ENCODE measurements at places on chromosomes 11 and 22.

GRCh38 chr11:128765571-128766549 lies 72.0 kb downstream of the FLI1 start:
- DNase-seq, result no peak

DNA sequence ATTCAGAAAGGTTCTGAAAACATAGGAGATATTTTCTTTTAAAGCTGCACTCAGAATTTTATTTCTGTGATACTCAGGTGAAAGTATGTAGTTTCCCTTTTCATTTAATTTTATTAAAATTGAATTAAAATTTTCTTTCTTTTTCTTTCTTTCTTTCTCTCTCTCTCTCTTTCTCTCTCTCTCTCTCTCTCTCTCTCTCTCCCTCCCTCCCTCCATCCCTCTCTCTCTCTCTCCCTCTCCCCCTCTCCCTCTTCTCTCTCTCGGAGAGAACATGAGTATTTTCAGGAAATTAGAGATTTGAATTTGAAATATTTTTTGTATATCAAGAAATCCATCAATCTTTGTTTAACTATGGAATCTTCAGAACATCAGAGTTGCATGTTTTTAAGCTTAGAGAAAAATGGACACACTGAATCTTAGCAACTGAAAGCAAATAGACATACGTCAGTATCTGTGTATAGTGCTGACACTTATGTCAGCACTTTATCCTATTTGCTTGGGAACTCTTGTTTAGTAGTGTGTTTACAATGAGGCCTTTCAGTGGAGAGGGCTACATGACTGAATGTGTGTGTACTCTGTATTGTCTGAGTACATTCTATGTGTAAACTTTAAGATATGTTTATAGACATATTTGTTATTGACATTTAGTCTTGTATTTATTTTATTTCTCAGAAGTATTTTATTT lies 44.5 kb downstream of the PDE3B start:
- no peak for DNase-seq

- DNase-seq, result no peak
Measured at GRCh38 chr11:62427630-62428233, 8.9 kb downstream of the SCGB1A1 start.

DNA sequence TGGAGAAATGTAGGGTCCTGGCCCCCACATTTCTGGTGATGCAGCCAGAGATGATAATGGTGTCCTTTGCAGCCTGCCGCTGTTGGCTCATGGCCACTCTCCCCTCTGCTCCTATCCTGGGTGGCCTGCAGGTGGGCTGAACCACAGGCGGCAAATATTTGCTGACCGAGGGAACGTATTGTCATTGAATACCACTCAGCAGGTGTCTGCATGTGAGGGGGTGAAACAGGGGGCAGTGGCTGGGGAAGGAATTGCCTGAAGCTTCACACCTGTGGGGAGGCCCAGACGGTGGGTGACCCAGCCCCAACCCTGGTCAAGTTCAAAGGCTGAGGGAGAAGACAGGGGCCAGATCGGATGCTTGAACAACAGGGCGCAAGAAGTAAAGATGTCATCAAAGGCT lies 73.3 kb upstream of the WNT11 start:
- DNase-seq, result no peak

DNA sequence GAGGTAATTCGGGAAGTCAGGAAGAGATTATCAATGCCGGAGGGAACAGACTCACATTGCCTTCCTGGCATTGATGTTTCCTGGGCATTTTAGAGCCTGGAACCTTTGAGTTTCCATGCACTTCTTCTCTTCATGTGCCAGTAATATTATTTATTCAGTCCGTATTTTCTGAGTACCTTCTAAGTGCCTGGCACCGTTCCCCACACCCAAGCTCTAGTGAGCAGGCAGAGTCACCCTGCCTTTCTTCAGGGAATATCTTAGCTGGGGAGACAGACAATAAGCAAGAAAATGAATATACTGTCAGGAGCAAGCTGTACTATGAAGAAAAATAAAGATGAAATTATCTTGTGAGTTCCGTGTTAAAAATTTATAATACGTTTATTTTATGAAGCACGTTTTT lies 136.2 kb upstream of the SEZ6L start:
- no peak for DNase-seq

DNA sequence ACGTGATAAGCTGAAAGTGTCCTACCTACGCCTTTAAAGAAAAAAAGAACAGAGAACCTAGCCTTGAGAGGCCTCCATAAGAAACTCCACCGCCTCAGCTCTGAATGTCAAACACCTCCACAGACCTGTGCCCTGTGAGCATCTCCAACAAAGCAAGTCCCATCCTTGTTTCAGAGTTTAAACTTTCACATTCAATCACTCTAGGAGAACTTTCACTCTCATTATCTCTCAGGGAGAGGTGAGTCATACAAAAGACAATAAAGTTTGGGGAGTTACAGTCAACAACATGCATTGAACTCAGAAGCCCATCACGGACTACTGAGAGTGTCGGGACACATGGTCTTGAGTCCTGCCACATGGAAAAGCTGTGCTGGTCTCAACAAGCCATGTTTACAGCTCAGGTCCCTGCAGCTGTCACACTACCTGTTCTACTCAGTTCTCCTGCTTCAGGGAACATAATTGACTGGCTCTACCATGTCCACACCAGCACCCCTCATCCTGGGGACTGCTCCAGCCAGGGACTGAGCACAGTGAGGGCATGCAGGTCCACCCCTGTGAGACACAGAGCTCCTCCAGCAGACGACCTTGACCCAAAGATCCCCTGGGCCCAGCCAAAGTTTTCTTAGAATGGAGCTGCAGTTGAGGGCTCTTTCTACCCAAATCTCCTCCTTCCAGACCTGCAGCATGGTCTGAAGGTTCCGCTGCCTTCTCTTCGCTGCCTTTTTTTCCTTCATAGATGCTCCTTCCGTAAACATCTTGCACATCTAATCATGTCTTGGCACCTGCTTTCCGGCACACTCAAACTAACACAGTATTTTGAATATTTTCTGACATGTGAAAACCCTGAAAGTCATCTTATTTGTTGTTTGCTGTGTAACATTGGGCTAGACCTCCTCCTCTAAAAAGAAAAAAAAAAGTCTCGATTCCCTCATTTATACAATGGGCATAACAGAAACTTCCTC lies 114.9 kb downstream of the ETS1 start:
- DNase-seq, result no peak

DNA sequence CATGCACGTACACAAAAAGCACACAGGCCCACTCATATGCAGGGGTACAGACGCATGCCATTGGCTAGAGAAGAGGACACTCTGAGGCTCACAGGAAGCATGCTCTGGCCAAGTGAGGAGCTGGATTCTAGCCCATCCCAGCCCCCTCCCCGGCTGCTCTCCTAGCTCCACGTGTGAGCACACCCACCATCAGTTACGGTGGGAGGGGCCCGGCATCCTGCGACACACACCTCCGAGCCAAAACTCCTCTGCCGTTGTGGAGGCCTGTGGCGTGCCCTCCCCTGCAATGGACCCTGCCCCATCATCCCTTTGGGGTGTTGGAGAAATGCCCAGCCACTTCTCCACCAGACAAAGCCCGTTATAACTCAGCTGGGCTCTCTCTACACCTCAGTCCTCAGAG lies 15.1 kb upstream of the IGSF9B start:
- DNase-seq, result no peak

DNA sequence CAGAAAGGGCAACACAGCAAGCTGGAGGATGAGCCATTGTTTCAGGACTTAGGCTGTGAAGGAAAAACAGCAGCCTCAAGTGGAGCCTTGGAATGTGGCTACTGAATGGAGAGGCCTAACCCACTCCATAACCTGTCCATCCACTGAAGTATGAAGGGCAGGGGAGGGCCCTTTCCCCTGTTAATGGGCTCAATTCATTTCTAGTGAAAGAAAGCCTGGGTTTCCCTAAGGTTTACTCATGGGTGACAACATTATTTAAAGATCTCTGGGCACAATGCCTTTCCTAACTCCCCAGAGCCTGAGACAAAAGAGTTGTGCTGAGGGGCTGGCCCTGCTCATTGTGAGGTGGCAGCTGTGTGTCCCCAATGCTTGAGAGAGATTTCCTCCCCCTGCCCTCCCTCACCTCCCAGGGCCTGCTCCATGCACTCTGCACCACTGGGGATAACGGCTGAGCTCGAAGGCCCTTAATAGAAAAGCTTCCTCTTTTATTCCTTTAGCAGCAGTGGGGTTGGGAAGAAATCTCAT lies 83.8 kb downstream of the ME3 start:
- no peak for DNase-seq

- no peak for DNase-seq
Measured at GRCh38 chr11:106493751-106494150, 416.3 kb downstream of the AASDHPPT start.

DNA sequence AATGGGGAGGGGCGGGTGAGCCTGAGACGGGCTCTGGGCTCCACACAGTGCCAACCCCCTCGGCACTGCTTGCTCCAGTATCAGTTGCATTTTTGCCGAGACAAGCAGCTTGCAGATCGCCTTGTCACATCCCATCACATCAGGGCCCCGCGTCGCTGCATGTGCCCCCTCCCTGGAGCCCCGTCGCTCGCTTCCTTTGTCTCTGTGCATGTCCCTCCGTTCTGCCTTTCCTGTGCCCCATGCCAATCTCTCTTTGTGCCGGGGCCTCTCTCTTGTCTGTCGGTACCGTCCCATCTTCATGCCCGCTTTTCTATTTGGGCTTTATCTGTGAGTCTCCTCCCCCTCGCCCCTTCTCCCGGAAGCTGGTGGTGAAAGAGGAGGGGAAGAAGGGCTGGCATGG lies 202.2 kb downstream of the CEP164 start:
- DNase-seq, result no peak

GRCh38 chr22:30506507-30506968 lies 1.0 kb upstream of the SEC14L4 start:
- no peak for DNase-seq

GRCh38 chr11:86482692-86483091 lies 108.0 kb downstream of the CCDC81 start:
- DNase-seq, result no peak

DNA sequence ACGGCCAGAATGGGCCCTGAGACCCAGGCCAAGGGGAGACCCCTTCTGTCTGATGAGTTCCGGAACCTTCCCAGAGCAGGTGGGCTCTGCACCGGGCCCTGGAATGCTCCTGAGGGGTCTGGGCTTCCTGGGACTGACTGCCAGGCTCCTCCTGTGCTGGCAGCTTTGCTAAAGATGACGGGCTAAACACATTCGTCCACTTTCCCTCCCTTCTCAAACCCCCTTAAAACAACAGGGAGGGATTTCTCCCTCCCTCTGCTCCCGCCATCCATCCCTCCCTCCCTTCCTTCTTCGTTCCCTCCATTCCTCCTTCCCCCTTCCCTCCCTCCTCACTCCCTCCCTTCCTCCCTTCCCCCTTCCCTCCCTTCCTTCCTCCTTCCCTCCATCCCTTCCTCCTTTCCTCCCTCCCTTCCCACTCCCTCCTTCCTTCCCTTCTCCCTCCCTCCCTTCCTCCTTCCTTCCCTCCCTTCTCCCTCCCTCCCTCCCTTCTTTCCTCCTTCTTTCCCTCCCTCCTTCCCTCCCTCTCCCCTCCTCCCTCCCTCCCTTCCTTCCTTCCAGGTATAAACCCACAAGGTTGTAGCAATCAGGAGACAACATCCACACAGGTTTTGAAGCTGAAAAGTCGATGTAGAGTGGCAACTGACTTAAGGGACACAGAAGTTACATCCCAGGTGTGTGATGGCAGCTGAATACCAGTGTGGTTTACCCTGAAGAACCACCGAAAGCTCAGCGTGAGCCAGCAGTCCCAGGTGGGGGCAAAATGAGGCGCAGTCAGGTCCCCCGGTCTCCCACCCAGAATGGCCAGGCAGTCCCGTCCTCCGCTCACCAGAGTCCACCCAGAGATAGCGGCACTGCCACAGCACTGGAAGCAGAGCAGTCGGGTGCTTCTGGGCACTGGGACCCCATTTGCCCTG lies 18.8 kb upstream of the MGAT3 start:
- no peak for DNase-seq

DNA sequence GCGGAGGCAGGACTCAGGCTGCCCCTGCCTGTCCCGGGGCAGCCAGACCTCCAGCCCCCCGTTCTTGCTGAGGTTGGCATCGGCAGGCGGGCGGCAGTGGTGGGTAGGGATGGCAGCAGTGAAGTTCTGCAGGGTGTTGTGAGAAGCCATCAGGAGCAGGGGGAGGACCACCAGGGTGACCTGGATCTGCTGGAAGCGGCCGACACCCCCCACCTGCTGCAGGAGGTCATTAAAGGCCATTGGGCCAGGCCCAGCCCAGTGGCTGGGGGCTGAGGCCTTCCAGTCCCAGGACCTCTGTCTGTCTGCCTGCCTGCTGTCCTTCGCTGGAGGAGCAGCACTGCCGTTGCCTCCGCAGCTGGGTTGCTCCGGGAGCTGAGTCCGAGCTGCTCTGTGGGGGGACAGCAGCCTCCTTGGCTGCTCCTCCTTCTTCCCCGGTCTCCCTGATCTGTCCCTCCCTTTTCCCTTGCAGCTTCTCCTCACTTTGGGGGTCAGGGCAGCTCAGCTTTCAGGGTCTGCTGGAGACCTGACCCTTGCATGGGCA lies at the start of gene SLC22A6:
Gene SLC22A6 (minus strand): TSS at position 517 of the 541 bp plus-strand sequence. CDS start 277 bp downstream, at position 240.
- no peak for DNase-seq

GRCh38 chr11:34341931-34342533 lies 15.8 kb downstream of the ABTB2 start:
- no peak for DNase-seq

- DNase-seq, result no peak
Measured at GRCh38 chr11:122723106-122723505, 67.6 kb downstream of the UBASH3B start.

DNA sequence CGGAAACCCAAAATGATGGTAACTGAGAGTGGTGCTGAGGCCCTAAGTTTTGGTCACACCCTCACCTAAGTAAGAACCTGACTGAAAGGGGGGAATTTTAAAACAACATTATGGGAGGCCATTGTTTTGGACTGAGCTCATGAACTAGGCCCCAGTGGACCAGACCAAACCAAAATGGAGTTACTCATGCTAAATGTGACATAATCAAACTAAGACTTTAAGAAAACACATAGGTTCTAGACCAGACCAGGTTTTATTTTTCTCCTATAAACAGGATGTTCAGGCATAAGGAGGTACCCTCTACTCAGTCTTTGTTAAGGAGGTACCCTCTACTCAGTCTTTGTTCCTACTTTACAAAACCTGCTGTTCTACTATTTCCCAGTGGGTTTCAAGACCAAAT lies 7.4 kb upstream of the EI24 start:
- DNase-seq, result no peak

GRCh38 chr11:121540627-121541026 lies 87.9 kb upstream of the SORL1-AS1 start:
- no peak for DNase-seq

DNA sequence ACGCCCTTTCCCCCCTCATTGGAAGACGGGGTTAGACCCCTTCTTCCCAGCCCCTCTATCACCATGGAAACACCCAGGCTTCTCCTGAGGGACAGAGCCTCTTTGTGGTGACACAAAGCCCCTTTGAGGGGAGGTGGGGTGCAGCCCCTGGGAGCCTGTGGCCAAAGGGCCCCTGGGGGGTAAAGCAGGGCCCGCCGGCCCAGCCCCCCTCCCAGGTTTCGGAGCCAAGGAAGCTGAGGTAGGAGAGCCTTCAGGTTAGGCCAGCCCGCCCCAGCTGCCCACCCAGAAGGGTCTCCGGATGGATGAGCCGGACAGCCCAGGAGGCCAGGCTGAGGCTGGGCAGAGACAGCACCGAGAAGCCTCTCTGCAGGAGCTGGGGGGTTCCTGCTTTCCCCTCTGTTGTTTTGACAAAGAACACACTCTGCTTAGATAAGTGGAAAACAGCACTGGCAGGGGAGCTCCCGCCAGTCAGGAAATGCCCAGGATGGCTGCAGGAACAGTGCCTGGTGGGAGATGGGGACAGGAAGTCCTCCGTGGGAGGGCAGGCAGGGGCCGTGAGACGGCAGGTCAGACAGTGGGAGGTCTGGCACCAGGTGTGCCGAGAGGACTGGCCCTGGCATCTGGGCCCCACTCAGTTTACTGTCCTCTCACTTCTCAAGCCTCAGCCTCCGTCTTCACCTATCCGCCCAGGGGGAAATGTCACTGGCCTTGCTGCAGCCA lies 18.2 kb downstream of the ARVCF start:
- DNase-seq, result no peak

All from stimulated activated CD4-positive, alpha-beta T cell treated with anti-CD3 and anti-CD28 coated beads, Interleukin-15, amount 100 ng/mL, for 48 hours (primary cell).